Esophagus squamous epithelium (tissue), 5 donors: ENCODE measurements at places on chromosomes 1 and 21.

- no peak for DNase-seq
These were observed 1079.1 kb downstream of the TTLL7 start for GRCh38 chr1:82919837-82920236.

DNA sequence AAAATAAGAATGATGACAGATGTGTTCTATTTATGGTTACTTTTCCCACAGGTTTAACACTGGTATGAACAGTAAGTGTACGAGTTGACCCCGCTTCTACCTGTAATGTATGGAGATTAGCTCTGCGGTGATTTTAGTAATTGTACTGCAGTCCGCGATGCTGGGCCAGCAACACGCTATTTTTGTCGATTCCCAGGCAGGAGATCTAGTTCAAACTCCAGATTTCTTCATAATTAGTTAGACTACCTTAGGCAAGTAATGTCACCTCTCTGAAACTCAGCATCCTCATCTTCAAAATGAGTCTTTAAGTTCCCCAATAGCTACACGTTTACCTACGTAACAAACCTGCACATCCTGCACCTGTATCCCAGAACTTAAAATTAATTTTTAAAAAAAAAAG is 21.5 kb downstream of the TP53BP2 start:
- DNase-seq: no peak

DNA sequence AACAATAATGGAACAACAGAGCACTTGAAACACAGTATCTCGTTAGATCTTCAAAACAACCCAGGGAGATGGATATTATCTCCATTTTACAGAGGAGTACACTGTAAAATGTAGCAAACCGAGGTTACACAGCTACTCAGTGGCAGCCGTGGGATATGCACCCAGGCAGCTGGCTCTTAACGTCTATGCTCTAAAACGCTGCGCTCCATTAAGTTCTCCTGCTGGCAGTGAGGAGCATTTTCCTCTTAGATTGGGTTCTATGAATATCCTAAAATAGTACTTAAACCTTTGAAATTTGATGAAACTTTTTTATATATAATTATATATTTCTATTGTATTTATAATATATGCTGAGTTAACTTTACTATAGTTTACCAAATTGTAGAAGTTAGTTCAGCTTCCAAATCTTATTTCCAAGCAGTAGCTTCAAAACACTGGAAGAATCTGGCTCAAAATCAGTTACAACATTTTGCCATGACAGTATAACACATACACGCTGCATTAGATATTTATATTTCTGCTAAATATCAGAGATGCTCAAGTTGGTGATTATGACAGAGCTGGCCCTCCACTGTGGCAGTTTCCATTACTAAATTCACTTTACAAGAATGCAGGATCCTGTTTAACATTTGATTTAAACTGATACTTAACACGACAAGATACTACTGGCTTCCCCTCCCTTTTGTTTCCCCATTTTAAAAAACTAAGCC is 49.5 kb downstream of the TGFBR3 start:
- no peak for DNase-seq

DNA sequence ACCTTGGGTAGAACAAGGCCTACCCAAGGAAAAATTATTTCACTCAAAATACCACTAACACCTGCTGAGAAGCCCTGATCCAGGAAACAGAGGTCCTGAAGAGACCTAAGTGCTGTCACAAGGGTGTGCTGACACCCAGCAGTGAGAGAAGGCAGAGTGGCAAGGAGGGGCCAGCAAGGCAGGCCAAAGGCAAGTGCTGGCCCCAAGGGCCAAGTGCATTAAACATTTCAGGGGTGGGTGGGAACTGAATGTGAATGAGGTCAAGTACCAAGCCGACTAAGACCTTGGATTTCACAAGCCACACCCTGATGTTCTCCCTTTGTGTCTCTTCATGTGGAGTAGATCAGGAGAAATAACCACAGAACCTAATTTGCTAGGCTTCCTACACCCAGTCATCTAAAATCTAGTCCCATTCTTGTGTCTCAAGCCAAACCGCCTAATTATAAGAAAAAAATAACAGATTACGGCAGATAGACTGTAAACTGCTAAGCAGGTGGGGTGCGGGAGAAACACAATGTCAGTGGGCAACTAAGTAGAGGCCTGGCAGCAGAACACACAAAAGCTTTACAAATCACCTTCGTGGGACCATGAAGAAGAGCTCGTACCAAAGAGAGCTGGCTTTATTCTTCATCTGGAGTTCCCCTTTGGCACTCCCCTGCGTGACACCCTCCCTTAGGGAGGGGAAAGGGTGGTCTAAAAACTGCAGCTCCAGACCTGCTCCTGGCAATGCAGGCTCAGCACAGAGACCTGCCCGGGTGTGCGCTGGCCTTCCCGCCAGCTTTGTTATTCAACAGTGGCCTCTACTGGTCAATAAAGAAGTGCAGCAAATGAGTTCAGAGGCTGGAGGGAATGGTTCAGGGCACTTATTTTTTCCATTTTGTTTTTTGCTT is 8.7 kb downstream of the UBE2G2 start:
- DNase-seq: no peak

DNA sequence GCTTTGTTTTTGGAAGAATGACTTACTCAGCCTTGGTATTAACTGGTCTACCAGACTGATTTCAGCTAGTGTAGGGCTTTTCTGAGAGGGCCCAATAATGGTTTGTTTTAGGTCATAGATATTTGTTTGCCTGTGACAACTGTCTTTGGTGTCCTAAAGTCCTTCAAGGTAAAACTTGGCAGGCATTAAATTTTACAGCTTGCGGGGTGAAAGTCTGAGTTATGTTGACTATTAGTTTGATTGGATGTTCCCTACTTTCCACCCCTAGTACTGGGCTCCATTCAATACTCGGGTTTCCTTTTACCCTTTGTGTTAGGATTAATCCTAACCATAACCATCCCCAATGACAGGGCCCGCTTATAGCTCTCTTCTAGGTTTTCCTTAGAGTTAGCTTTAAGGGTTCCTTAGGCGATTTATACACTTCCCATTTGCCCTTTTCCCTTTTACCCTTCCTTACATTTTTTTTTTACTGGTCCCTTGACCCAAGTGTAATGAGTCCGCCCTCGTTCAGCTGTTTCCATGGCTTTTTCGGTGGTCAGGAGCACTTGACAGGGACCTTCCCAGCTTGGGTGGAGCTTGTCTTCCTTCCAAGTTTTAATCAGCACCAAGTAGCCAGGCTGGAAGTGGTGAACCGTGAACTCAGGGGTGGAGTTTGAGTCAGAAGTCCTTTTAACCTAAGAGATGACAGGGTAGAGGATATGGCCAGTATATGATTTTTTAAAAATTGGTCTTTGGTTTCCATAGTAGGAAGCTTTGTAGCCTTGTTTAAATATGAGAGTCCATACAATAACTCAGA is 28.5 kb upstream of the LCE5A start:
- DNase-seq: no peak

DNA sequence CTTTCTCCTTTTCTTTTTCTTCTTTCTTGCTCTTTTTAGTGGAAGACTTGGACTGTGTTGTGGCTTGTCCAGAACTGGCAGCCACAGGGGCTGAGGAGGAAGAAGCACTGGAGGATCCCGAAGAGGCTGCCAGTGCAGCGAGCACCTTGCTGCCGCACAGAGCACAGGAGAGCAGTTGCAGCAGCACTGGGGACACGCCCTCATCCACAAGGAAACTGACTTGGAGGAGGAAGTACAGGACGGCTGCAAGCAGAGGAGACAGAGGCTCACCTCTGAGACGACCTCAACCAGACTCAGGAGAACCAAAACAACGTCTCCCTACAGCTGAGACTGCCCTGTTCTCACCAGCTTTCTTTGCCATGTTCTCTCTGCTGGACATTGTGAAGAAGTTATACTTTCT is 88.9 kb downstream of the UBR4 start:
- no peak for DNase-seq

GRCh38 chr1:62301726-62302390 is 17.4 kb downstream of the KANK4 start:
- DNase-seq: no peak

- no peak for DNase-seq
These were observed 239.0 kb downstream of the NTNG1 start for GRCh38 chr1:107379826-107380225.

DNA sequence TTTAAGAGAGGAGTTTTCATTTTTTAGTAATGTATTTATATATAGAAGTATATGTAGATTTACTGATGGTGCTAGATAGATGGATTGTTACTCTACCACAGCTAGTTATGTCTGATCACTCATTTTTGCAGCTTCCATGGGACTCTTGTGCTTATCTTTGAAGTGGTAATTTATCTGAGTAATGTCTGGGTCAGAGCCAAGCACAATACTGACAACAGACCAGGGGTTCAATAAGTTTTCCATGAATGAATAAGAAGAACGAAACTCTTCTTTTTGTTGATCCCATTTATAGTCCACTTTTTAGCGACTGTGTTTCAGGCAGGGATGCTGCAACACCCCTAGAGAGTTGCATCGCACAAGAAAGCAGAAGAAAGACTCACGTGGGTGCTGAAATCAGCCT is 935.2 kb downstream of the PLA2G4A start:
- DNase-seq: no peak

- no peak for DNase-seq
These were observed 5.1 kb downstream of the HOOK1 start for GRCh38 chr1:59819566-59820438.

DNA sequence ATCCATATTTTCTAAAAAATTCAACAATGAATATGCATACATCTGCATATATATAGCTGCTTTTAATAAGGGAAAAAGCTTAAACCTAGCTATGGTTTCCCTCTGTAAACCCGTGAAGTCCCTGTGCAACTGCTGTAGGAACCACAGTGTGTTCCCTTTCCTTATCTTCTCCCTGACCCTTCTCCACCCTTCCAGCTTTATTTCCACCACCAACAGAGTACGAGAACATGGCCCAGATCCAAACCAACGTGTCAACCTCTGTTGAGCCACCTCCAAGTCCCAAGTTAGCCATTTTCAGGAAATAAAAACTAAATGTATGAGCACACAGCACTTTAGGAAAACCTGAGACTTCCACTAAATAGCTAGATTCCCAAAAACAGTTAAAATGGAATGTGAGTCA is 20.3 kb downstream of the SUSD4 start:
- no peak for DNase-seq

DNA sequence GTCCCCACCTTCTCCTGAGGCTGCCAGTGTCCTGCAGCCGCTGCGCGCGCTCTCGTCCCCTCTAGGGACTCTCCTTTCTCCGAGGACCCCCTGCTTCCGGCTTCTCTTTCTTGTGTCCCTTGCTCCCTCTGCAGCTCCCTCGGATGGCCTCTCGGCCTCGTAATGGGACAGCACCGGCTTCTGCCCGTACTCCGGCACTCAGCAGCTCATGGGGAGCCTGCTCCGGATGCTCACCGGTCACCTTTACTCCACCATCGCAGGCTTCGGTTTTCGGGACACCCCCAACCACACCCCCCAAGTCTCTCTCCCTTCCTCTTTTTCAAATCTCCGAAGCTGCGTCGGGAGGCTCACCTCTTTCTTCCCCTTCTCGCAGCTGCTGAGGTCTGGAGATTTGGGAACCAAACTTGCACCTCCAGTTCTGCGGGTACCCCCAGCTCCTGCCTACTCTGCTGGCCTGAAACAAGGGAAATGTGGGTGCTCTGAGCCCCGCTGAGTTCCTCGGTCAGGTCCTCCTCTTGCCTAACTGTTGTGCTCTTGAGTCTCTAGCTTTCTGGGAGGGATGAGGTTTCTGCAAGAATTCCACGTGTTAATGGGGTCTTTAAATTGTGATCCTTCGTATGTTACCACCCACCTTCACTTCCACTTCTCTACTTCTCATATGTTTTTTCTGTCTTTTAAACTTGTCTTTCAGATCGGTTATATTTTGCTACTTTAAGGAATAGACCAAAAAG is 930 bp downstream of the CDC14A start:
- peak; percentile 15 for DNase-seq

- DNase-seq: no peak
These were observed 75.2 kb upstream of the S1PR1 start for GRCh38 chr1:101161619-101162018.

DNA sequence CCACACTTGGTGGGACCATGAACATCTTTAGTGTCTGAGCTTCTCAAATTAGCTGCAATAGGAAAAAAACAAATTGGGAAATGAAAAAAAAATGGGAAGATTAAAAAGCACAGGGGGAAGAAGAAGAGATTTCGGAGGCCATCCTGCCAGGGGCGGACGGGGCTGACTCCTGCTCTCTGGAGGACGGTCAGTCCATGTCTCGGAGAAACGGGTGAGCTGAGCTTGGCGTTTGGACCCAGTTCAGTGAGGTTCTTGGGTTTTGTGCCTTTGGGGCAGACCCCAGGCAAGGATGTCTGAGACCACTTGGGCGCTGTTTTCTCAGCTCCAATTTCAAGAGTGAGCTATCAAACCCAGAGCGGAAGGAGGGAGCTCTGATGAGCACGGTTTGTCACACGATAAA is 123.9 kb downstream of the PRDM2 start:
- no peak for DNase-seq

- DNase-seq: no peak
These were observed 46.1 kb downstream of the PLEKHA6 start for GRCh38 chr1:204313675-204314074.

- DNase-seq: no peak
These were observed 12.8 kb downstream of the PSRC1 start for GRCh38 chr1:109269981-109270622.

- DNase-seq: no peak
These were observed 4.8 kb downstream of the SLX9 start for GRCh38 chr21:44944596-44944995.

DNA sequence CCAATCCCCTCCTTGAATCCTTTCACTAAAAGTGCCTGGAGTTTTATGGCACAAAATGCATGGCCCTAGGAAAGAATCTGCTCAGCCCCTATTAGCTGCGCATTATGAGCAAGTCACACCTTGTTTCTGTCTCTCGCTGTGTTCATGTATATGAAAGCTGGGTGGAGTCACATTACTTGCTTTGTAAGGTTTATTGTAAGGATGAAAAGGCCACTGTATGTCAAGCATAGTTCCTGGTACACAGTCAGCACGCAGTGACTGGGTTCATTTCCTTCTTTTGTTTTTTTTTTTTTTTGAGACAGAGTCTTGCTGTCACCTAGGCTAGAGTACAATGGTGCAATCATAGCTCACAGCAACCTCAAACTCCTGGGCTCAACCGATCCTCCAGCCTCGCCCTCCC is 6.7 kb upstream of the SLC9A1 start:
- no peak for DNase-seq

DNA sequence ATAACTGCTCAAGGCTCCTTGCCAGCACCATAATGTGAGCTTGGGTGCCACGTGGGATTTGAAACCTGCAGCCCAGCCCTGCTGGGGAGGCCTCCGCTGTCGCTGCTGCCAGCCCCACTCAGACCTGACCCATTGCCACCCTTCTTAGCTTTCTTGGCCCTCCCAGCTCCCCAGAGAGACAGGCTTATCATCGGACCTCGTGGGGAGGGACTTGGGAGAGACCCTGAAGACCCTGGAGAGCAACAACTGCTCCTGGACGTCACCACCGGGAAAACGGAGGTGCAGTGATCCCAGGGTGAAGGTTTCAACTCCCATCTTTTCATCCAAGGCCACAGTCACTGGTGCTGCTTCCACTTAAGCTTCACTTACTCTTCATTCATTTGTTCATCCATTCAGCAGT is 596.1 kb downstream of the PTPRU start:
- no peak for DNase-seq
